ENCODE measurements at places on chromosomes 6 and 20.

DNA sequence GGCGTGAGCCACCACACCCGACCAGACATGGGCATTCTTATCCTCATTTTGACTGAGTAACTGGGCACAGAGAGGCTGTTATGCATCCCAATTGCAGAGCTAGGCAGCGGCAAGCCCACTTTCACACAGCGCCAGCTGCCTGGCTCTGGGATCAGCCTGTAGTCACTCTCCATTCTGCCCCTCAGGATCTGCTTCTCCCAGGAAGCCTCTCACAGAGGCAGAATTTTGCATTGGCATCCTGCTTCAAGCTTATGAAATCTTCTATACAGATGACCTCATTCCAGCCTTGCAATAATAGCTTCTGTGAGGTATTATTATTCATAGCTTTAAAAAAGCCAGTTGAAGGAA, 37.0 kb upstream of the IER3 start:
- DNase-seq, result no peak

DNA sequence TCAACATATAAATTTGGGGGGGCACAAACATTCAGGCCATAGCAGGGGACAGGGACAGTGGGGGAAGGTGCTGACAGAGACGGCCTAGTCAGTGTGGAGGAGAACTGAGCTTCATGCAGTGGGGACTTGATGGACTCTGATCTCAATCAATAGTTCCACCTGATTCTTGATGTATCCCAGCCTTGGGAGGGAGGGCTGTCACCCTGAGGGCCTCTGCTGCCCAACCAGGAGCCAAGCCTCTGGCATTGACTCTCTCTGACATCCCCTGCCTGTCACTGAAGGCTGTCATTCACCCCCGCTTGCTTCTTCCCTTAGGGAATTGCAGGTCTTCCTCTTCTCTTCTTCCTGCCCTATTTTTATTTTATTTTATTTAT, 180.6 kb upstream of the TAB2 start:
- no peak for DNase-seq

GRCh38 chr6:80988286-80988685, 764.2 kb downstream of the TENT5A start:
- no peak for DNase-seq

DNA sequence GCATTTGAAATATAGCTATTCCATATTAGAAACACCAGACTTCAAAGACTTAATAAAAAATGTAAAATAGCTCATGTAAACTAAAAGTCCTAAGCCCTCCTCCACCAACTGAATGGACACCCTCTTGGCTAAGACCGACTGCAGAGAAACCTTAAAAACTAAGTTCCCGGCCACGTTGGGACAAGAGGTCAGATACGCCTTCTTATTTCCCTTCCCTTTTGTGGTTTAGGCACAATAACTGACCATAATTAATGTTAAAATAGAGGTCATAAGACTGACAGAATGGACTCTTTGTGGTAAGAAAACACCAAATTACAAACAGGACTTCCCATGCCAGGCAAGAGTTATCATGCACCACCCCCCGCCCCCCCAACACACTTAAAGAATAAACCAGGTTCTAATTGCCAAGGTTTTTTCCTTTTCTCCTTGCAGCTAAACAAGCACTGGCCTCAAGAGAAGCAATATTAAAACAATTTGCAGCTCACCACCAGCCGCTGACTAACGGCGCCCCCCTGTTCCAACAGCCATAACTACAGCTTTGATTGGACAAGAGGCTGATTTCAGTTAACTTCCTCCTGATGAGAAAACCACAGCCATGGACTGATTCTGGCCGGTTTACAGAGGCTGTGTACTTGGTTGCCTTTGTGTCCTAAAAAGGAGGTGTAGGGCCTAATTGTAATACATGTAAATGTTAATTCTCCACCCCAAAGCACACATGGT, 10.7 kb upstream of the LAMP5 start:
- no peak for DNase-seq

DNA sequence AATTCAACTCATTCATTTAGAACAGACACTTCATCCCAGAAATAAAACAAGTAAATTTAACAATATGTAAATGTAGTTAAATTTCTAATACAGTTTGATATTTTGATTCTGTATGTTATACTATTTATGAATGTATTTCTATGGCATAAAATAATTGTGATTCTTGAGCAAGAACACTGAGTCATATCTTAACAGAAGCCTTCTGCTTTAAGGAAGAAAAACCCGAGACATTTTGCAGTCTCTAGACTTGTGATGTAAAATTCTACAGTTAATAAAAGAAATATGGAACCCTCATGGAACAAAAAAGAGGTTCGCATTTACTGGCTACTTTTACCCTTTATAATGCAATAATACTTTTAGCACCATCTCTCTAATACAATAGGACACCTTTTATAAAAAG, 47.9 kb upstream of the SCML4 start:
- no peak for DNase-seq

All from stimulated activated CD4-positive, alpha-beta T cell treated with anti-CD3 and anti-CD28 coated beads, Interleukin-4, amount 100 ng/mL, for 1 hour (primary cell).